Cerebellar cortex (tissue), 1 donor: ENCODE measurements at places on chromosomes 11 and 22.
A peak's percentile ranks its signal among the peaks of the same experiment; 100 is the strongest.

DNA sequence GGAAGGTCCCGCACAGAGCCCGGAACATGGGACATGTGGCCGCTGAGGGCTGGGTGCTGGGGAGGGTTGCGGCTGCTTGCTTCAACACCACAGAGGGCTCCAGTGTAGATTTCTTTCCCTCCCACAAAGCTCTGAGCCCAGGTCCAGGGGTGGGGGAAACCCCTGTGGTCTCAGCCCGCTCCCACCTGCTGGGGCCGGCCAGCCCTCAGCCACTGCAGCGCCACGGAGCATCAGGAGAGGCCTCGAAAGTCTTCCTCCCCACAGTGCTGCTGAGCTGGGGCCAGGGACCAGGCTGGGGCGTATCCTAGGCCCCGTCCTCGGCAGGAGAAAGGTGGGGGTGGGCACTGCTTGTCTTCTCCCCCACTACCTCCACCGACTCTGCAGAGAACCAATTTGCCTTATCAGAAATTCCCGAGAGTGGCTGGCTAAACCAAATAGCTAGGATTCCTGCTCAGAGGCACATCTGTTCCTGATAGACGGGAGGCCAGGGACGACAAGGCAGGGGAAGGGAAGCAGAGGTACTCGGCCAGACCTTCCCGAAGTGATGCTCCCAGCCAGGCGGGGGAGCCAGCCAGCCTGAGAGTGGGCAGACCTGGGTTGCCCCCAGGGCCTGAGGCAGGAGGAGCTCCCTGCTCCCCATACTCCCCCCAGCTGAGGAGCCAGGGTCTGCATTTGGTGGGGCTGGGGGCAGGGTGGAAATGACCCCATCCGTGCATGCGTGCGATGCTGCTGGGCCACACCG, 18.7 kb downstream of the IGF2 start:
- no peak for DNase-seq

GRCh38 chr11:25890626-25891260, 441.2 kb upstream of the ANO3 start:
- no peak for DNase-seq

DNA sequence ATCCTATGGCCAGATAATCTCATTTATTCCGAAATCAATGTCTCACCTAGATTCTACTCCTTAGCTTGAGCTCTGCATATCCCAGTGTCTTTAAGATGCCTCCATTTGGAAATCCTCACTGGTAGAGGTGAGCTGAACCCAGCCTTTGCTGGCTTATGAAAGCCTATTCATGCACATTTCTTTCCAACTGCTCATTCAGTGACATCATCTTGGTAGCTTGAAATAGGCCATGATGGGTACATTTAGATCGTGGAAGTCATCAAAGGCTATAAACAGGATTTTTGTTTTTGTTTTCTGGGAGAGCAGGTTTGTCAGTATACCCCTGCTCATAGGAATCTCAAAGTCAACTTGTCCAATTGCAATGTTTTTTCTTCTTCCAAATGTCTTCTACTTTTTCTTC, 6.0 kb downstream of the NXPE1 start:
- DNase-seq, result no peak

DNA sequence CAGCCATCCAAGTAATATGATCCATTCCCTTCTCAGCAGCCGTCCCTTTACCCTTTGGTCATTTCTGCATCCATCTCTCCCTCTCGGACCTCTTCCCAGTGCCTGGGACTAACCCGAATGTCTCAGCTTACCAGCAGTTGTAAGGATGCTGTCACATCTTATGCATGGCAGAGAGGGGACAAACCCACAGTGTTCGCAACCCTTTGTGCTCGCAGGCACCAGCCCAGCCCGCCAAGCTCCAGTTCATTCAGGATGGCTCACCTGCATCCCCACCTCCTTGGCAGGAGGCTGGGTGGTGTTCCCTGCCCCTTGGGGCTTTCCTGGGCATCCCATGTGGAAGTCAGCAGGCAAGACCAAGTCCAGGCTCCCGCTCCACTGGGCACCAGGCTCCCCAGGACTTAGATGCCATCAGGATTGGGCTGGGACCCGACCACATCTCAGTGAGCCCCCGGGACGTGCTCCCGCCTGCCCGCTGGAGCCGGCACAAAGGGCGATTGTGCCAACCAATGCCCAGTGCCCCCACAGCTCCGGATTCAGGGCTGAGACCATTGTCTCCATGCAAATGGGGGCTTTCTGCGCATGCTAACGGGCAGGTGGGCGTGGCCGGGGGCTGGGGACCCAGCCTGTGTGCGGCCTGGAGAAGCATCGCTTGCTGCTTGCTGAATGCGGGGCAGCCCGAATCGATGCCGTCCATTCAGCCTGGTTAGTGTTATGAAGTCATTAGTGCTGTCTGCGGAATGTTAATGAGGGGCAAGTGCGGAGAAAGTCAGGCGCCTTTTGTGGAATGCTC, 108.6 kb downstream of the KCNQ1OT1 start:
- DNase-seq, result no peak

GRCh38 chr11:26090651-26091050, 241.3 kb upstream of the ANO3 start:
- DNase-seq, result no peak

GRCh38 chr11:65884716-65885092, 3.6 kb downstream of the FIBP start:
- DNase-seq, result peak; percentile 76

- DNase-seq, result no peak
These were observed 4.9 kb downstream of the HSD17B12 start for GRCh38 chr11:43685440-43685839.

- no peak for DNase-seq
These were observed 22.6 kb upstream of the CAT start for GRCh38 chr11:34416088-34416487.

DNA sequence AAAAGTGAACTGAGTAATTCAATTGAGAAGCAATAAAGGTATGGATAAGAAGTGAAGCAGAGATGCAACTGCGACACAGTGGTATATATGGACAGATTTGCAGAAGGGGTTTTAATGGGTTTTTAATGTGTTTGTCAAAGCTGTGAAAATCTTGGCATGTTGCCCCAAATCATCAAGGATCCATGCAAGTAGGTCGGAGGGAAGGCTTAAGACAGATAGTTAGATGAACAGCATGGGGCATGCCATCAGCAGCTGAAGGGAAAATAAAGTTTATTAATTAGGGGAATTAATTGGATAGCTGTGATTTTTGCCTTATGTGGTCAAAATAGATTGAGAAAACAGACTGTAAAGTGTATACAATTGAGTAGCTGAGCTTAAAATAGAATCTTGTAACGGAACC, 840.1 kb downstream of the JRKL start:
- no peak for DNase-seq

- DNase-seq, result peak; percentile 29
These were observed 1.7 kb downstream of the SBF1 start for GRCh38 chr22:50473088-50473487.

DNA sequence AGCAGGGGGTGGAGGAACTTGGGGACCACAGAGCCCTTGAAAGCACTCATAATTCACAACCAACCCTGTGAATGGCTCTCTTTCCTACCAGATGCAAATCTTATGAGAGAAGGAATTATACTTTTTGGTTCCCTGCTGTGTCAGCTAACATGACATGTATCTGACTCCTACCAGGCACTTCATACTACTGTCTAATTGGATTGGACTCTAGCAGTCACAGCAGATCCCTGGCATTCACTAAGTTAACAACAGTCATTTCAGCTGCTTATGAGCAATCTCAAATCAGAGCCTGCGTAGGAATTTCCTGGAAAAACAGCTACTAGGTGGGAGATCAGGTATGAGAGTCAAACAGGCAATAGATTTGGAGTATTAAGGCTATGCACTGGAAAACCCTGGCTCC, 11.1 kb upstream of the ENDOD1 start:
- no peak for DNase-seq

DNA sequence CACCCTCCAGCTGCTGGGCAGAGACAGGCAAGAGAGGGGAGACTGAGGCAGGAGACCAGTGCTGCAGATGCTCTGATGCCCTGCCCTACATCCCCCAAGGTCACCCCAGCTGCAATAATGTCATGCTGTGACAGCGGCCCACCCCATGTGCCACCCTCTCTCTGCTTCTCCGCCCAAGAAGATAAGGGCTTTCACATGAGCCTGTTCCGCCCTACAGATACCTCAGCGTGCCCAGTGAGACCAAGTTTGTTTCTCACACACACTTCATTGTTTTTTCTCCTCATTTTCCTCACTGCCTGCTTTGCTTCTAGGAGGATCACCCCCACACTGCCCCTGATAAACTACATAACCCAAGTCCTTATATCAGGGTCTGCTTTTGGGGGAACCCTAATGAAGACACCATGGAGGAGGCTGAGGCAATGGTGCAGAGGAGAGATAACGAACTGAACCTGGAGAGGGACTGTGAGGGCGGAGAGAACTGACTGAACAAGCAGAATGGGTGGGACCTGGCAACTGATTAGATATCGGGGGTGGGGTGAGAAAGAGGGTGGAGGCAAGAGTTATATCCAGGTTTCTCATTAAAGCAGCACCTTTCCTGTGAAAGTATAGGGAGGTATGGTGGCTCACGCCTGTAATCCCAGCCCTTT, 37.5 kb upstream of the TSKU start:
- DNase-seq, result no peak

DNA sequence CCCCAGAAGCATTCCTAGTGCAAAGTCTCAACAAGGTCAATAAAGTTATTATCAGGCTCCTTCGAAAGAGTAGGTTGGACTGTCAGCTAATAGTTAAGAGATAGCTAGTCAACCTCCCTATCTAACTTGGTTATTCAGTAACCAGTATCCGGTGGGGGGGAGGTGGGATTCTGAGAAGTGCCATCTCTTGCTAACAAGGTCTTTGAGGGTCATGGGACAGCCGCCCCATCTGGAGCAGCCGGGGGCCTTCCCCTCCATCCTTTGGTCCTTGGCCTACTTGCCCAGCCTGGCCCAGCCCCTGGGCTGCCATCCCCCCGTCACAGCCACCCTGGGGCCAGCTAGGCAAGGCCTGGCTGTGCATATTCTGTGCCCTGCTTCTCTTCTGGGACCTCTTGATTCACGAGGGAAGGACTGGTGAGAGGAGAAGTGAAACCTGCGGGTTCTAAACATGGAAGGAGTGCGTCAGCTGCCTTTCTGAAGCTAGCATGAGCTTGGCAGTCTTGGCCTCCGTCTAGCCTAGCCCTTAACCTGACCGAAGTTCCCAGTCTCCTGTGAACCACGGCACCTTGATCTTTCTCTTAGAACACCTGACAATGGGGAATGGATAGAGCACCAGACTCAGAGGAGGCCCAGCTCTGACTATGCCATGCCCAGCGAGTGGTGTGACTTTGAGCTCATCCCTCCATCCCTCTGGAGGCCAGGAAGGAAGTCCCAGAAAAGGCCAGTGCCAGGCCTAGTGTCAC, 9.3 kb downstream of the SLC37A2 start:
- DNase-seq, result no peak

DNA sequence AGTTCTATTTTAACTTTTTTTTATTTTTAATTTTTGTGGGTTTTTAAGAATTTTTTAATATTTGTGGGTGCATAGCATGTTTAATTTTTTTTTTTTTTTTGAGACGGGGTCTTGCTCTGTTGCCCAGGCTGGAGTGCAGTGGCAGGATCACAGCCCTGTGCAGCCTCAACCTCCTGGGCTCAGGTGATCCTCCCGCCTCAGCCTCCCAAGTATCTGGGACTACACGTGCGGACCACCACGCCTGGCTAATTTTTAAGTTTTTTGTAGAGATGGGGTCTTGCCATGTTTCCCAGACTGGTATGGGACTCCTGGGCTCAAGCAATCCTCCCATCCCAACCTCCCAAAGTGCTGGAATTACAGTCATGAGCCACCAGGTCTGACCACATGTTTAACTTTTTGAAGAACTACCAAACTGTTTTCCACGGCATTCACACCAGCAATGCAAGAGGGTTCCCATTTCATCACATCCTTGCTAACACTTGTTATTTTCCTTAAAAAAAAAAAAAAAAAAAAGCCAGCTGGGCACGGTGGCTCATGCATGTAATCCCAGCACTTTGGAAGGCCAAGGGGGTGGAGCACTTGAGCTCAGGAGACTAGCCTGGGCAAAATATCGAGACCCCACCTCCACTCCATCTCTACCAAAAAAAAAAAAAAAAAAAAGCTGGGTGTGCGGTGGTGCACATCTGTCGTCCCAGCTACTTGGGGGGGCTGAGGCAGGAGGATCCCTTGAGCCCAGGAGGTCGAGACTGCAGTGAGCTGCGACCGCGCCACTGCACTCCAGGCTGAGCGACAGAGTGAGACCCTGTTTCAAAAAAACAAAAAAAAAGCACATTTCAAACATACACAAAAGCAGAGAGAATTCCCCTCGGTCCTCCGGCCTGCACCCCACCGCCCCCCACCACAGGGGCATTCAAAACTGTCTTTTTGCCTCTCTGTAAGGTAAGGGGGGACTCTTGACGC, 16.7 kb upstream of the TXNRD2 start:
- no peak for DNase-seq

DNA sequence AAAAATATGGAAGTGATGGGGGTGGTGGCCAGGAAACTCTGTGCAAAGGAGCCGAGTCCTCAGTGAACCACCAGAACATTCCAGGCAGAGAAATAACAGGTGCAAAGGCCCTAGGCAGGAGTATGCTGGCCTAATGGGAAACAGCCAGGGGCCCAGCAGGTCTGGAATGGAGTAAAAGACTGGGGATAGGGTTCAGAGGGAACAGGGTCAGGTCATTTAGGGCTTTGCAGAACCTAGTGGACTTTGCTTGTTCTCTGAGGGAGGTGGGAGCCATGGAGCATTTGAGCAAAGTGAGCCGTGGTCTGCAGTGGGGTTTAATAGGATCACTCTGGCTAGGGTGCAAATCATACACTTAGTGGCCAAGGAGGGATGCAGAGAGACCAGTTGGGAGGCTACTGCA, 8.7 kb downstream of the CRYBB3 start:
- no peak for DNase-seq

GRCh38 chr11:122167100-122167499, 51.1 kb upstream of the BLID start:
- no peak for DNase-seq

DNA sequence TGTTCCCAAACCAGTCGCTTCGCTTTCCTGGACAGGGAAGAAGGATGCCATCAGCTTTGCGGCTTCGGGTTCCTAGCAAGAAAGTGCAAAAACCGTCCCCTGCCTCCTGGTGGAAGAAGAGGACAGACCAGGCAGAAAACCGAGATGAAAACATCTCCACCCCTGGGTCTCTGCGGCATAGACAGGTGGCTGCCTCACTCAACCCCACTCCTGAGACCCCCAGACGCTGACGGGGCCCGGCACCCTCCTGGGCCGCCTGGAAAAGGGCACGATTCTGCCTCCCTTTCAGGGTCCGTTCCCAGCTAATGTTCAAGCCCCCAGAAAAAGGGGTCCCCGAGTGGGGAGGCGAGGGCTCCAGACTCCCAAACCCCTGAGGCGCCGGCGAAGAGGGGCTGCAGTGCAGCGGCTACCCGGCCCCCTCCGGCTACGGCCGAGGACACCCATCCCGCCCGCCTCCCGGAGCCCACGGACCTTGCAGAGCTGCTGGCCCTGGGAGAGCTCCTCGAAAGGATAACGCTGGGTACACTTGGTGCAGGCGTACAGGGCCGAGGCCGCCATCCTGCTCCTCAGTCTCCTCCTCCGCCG, 569 bp downstream of the FAM76B start:
- DNase-seq, result peak; percentile 47

DNA sequence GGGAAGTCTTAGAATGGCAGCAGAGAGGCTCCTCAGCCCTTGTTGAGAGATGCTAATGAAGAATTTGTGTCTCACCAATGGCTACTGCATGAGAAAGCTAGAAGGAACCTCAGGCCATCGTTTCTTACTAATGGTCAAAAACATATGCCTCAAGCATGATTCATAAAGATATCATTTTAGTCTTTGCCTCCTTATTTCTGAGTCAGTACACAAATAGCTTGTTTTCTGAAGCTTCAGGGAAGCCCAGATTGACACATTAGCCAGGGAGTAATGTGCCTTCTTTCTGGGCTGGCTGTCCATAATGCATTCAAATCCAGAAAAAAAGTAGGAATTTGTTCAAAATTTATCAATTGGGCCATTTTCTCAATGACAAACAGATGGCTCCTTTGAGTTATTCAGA, 169.4 kb upstream of the ZBED5 start:
- DNase-seq, result no peak
